LHCN-M2 (cell line): ENCODE measurements at places on chromosomes 7 and 10. TPM values are rescaled to one million over a fixed set of nuclear protein-coding genes. Genes with fewer than 3 reads are reported as not detected.
A peak's percentile ranks its signal among the peaks of the same experiment; 100 is the strongest.

DNA sequence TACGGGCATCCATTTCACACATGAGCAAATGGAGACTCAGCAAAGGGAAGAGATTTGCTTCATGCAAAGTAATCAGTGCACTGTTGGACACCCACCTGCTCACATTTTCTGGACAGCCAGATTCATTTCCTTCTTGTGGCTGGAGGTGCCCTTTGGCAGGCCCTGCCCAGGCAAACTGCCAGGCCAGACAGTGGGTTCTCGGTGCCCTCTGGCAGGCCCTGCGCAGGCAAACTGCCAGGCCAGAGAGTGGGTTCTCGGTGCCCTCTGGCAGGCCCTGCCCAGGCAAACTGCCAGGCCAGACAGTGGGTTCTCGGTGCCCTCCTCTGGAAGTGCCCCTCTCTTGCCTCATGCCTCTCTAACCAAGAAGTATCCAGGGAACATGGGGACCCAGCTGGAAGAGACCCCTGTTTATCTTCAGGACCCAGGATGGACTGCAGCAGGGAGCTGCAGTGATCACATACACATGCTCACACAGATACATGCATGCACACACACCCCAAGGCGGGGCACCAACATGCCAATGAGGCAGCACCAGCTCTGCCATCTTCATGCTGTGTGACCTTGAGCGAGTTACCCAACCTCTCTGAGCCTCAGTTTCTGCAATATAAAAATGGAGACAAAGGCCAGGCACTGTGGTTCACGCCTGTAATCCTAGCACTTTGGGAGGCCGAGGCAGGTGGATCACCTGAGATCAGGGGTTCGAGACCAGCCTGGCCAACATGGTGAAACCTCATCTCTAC is 67.1 kb downstream of the OAT start:
- peak; percentile 26 for DNase-seq

- no peak for DNase-seq
Observed at GRCh38 chr7:149320313-149321124, 58.5 kb downstream of the ZNF783 start.

DNA sequence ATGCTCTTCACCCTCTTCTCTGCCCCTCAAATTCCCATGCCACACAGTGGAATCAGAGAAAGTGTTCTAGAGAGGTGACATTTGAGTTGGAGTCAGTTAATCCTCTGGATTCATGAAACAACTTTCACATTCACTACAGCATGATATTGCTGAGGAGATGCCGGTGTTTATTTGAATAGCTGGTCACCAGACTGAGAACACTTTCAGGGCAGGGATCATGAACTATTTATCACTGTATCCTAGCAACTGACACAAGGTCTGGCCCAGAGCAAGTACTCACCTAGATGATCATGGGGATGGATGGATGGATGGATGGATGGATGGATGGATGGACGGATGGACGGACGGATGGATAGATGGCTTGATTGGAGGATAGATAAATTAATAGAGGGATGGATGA is 116.7 kb upstream of the ZMIZ1 start:
- no peak for DNase-seq

- DNase-seq, result no peak
Observed at GRCh38 chr7:89308535-89308934, 513.0 kb upstream of the TEX47 start.

The IFIT1B gene
- total RNA-seq, result not detected in 2 replicates

The FAM24B gene
- 38.1 and 48.2 TPM in 2 replicates for total RNA-seq
